ENCODE measurements at places on chromosomes 2 and 18.
A peak's percentile ranks its signal among the peaks of the same experiment; 100 is the strongest.

- DNase-seq: peak; percentile 29
Measured at GRCh38 chr2:204033611-204034495, 97.3 kb downstream of the ICOS start.

DNA sequence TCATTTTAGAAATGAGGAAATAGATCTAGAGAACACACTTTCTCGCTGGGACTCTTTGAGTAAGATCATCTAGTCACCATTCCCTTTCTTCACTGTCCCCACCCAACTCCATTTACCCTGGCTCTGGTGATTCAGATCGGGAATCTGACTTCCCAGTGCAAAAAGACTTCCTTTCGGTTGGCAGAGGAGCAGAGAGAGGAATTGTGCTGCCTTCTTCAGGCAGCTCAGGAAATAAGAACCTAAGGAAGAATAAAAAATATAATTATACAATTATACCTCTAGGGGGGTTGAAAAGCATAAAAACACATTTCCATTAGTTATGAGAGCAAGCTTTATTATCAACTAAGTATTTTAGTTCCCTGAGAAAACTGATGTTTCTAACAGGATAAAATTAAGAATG, 9.3 kb upstream of the MPP4 start:
- DNase-seq: no peak

DNA sequence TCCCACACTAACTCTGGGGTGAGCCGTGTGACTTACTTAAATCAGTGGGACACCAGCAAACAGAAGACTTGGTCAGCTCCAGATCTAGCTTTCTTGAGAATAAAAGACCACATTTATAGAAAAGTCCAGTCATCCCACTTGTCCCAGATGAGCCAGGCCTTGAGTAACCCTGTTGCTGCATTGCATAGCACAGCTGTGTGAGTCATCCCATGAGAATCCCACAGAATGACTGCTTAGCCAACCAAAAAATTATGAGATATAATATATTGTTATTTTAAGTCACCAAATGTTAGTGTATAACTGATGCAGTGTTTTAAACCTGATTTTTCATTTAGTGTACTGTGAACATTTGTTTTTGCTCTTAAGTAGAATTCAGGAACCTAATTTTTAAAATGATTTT, 94.2 kb upstream of the FSHR start:
- no peak for DNase-seq

GRCh38 chr2:54775710-54776109, 52.2 kb downstream of the EML6 start:
- DNase-seq: no peak

DNA sequence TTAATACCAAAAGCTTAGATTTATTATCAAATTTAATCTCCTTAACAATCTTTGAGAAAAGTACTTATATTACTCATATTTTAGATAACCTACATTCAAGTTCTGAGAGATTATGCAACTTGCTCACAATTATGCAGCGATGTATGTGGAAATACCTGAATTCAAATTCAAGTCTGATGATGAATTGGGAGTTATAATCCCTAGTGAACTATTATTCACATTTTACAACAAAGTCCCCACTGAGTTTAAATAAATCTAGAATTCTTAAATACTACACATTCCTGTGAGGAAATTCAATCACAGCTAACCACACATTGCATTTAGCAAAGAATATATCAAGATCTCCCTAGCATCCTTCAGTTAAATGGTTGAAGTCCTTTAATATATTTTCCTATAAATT, 278.4 kb downstream of the NOL4 start:
- no peak for DNase-seq

DNA sequence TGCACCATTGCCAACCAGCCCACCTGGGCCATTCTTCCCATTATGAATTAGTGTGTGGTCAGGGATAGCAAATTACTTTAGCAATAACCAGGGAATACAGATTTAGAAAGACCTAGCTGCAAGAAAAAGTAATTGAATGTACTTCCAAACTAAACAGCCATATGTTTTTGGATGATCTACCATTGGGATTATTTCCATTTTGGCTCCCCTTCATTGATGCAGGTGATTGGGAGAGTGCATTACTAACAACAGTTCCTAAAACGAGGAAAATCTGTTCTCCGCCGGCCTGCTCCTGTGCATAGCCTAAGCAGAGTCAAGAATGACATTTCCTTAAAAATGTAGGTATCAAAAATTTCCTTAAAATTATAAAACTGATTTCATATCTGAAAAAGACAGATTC, 58.5 kb downstream of the MAIP1 start:
- no peak for DNase-seq

DNA sequence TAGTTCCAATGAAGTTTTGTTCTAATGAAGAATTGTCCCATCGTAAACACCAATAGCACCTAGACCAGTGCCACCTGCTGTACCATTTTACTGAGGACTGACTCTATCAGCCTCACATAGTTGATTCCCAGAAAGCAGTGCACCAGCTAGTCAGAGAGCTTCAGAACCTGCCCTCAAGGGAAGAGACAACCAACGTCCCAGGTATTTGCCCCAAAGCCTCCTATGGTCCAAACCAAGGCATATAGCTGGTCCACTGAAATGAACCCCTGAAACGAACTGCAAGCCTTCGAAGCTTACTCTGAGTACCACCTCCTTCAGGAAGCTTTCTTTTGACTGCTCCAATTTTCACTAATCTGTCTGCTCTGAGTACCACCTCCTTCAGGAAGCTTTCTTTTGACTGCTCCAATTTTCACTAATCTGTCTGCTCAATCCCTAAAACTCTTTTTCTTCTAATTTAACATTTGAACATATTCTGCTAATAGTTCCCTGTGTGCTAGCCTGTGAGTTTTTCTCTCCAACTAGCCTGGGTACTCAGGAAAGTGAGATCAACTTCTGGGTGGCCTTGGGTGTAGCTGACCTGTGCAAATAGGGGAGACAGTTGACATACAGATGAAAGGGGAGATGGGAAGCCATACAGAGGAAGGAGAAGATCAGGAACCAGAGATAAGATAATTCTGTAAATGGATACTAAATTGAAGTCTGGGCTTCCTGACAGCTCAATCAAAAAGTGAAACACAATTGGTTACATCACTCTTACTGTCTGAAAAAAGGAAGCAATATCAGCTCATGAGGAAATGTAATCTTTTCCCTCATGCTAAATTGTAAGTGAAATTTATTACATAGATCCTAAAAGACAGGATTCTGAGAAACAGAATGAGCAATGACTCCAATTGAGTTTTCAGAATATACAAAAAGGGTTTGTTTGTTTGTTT, 33.5 kb upstream of the EML4 start:
- DNase-seq: peak; percentile 6

DNA sequence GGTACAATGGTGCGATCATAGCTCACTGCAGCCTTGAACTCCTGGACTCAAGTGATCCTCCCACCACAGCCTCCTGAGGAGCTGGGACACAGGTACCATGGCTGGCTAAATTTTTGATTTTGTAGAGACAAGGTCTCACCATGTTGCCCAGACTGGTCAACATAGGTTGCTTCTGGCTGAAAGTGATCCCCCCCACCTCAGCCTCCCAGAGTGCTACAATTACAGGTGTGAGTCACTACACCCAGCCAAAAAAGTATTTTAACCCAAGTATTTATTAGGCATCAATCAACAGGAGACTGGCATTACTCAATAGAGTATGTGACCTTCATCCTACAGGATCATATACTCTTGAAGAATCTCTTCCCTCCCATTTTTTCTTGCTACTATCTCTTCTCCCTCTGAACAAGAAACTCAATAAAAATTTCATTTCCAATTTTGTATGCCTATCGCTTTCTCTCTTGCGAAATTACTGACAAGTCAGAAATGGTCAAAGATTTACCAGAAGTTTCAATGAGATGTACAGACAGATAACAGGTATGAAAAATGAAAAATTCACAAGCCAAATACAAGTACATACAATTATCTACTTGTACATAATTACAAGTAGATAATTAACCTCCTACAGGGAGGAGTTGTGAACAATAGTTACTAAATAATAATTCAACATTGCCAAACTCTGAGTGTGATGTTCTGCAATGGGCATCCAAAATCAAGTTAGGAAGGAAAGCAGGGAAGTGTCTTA, 34.9 kb upstream of the CCNT2 start:
- DNase-seq: no peak

DNA sequence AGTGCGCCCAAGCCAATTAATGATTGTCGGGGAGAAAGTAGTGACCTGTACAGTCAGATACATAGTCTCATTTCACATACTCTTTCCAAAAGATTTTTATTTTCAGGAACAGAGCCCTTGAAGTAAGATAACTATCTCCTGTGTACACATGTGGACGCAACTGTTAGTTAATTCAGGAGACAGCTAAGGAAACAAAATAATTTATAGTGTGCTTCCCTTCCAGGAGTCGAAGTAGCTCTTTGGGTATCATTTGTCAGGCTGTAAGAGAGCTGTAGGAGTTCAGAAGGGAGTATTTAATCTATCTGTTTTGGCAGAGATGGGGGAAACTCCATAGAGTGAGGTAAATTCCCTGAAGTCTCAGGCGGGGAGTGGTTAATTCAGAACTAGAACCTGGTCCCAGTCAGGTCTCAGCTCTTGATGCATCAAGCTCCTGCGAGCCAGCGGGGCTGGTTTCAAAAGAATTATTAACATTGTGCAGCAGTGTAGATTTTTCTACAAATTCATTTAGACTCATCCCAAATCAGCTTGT, 63.0 kb downstream of the MAPK4 start:
- DNase-seq: no peak

DNA sequence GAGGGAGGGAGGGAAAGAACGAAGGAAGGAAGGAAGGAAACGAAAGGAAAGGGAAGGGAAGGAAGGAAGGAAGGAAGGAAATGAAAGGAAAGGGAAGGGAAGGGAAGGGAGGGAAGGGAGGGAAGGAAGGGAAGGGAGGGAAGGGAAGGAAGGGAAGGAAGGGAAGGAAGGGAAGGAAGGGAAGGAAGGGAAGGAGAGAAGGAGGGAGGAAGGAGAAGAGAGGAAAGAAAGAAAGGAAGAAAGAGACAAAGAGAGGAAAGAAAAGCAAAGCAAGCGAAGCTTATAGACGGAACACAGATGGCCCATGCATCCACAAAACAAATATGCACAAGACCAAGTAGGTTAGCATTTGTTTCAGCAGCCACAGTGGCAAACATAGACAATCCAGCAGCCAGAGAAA, 20.4 kb upstream of the GALNT3 start:
- DNase-seq: no peak

GRCh38 chr2:98801286-98801685, 70.4 kb upstream of the MGAT4A start:
- no peak for DNase-seq

DNA sequence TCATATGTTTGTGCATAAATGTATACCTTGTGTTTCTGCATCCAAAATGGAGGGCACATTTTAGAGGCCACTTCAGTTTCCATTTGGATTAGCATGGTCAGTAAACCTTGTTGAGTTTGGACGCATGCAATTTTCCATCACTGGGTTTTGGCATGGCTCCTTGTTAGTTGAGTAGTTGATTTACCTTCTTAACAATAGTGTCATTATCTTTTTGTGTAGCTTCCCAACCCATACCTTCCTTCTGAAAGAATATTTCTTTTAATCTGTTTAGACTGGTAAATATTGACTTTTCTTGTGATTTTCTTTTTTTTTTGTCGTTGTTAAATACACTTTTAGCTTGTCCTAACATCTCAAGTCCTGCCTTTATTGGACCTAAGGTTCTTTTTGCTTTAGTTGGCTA, 15.5 kb downstream of the RPIA start:
- DNase-seq: no peak

DNA sequence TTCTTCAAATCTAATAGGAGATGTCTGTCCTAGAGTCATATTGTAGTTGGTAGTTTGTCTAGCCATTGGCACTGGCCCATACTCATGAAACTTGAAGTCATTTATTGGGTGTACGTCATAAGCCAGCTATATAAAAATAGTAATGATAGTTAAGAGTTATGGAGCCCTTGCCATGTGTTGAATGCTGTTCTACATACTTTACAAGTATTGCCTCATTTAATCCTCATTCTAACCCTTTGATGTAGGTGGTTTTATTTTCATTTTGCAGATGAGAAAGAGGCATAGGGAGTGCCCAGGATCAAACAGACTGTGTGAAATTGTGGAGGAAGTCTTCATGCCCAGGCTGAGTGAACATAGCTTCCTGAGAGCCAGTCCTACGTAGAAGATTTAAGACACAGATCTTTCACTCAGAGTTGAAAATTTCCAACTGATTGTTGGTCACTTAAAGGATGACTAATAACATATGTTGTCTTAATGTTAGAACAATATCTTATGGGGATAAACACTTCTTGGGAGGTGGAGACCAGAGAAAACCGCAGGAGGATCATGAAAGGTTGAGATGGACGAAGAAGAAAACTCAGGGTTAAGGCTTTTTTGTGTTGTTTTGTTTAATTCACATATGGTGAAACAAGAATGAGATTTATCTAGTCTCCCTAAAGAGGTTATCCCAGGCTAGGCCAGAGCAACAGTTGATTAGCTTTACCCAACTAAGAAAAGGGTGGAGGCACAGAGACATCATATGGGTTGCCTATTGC, 156.0 kb downstream of the CERS6 start:
- no peak for DNase-seq

DNA sequence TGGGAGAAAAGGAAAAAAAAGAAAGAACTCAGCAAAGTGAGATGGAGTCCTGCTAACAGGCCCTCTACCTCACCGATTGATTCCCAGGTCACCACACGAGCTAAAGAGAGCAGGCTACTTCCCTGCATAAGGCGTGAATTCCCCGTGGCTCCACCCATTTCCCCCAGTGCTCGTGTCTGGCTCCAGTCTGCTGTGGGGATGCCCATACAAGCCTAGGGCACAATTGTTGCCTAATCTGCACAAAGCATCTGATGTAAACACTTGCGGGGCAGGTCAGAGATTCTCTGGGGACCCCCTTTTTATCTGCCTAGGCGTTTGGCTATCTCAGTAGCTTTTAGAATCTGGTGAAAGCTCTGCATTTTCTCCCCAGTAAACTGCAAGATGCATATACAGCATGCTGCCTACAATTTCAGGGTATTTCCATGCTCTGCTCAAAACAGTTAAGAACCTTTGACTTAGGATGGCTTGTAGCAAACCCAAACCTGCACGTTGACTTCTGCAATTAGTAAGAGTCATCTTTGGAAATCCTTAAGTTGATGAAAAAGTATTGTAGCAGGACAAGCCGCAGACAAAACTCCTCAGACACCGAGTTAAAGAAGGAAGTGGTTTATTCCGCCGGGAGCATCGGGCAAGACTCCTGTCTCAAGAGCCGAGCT, 34.8 kb downstream of the MYO3B start:
- no peak for DNase-seq

DNA sequence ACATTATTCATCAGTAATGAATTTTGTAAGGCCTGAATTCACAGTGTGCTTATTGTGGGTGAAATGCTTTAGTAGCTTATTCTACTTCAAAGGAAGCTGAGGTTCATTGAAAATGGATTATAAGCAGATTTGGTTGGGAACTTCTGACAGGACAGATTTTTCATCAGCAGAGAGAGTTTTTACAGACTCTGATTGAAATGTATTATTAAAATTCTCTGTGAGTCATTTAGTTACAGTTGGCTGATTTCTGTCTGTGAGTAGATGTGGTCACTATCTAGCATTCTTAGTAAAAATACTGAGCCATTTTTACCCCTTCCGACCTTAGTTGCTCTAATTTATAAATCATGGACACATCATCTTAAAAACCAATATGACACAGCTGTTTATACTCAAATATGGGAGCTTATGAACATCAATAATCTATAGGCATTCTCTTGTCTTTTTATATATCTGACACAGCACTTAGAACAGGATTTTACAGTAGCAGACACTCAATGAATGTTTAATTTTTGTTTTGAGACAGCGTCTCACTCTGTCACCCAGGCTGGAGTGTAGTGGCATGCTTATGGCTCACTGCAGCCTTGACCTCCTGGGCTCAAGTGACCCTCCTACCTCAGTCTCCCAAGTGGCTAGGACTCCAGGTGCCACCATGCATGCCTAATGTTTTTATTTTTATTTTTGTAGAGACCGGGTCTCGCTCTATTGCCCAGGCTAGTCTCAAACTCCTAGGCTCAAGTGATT, 239.6 kb downstream of the BABAM2 start:
- DNase-seq: no peak

- no peak for DNase-seq
Measured at GRCh38 chr2:3587021-3587420, 7.9 kb upstream of the COLEC11 start.

Measured in dermis microvascular lymphatic vessel endothelial cell (primary cell).